ENCODE measurements at places on chromosomes 5 and 9.

- DNase-seq, result no peak
These were observed 11.8 kb upstream of the IFNW1 start for GRCh38 chr9:21153336-21154017.

- DNase-seq, result no peak
These were observed 3.2 kb upstream of the SRP19 start for GRCh38 chr5:112857866-112858265.

- DNase-seq, result no peak
These were observed 26.3 kb upstream of the FREM1 start for GRCh38 chr9:14936491-14936890.

GRCh38 chr9:81455462-81456219, 233.7 kb downstream of the TLE1 start:
- no peak for DNase-seq

DNA sequence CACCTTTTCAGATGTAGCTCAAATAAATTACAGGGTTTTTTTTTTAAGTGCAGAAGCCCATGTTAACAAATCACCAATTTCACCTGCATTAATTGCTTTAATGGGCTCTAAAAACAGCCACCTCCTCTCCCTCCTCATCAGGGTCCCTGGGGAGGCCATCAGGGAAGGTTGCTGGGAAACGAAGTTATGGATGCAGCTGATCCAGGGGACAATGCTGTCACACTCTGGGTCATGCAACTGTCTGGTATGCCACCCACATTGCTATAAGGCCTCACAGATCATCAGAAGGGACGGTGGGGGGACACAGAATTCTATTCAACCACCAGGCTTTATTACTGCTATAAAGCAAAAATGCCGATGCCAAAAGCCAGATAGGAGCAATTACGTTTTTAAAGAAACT, 9.3 kb downstream of the WHRN start:
- no peak for DNase-seq

GRCh38 chr5:98872674-98873073, 56.1 kb downstream of the CHD1 start:
- no peak for DNase-seq

- DNase-seq, result no peak
These were observed 187.3 kb downstream of the FBN2 start for GRCh38 chr5:128350705-128351104.

DNA sequence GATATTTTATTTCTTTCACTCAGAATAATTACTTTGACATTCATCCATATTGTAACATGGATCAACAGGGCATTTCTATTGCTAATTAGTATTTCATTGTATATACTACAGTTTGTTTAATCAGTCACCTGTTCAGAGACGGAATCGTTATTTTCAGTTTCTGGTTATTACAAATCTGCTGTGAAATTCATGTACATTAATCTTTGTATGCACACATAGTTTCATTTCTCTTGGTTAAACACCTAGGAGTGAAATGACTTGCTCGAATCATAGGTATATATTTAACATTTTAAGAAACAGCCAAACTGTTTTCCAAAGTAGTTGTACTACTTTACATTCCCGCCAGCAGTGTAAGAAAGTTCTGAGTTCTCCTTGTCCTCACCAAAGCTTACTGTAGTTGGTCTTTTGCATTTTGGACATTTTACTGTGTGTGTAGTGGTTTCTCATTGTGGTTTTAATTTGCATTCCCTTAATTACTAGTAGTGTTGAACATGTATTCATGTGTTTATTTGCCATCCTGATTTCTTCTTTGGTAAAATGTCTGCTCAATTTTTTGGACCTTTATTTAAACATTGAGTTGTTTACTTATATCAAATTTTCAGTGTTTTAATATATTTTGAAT, 198.2 kb downstream of the SAXO1 start:
- peak; percentile 27 for DNase-seq

- no peak for DNase-seq
These were observed 28.2 kb downstream of the DBH start for GRCh38 chr9:133664173-133665050.

DNA sequence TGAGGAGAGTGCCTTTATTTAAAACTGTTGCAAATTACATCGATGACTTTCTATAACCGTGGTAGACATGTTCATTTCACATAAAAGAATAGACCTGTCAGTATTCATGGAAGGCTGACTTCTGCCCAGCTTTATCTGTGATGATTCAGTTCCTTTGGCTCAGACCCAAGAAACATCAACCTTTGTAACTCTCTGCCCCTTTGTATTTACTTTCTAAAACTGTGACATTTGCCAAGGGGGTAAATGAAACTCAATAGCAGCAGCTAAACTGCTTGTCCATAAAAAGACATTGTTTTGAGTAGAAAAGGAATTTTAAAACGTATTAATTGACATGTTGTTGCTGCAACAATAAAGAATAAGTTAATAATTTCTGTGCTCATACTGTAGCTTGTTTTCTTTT, 137.8 kb upstream of the ANKH start:
- DNase-seq, result no peak

DNA sequence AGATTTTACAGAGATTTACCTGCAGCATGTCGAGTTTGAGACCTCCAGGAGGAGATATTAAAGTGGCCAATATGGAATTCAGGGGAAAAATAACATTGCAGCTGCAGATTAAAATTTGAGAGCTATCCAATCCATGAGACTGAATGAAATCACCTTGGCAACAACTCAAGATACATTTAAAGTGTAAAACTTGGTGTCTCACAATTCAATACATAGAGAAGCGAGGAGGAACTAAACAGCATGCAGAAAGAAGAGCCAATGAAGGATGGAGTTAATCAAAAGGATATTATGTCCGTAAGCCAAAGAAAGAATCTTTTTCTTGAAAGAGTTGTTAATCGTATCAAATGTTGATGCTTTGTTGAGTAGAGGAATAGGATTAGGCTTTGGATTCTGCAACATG, 455.1 kb downstream of the CDH18 start:
- no peak for DNase-seq

DNA sequence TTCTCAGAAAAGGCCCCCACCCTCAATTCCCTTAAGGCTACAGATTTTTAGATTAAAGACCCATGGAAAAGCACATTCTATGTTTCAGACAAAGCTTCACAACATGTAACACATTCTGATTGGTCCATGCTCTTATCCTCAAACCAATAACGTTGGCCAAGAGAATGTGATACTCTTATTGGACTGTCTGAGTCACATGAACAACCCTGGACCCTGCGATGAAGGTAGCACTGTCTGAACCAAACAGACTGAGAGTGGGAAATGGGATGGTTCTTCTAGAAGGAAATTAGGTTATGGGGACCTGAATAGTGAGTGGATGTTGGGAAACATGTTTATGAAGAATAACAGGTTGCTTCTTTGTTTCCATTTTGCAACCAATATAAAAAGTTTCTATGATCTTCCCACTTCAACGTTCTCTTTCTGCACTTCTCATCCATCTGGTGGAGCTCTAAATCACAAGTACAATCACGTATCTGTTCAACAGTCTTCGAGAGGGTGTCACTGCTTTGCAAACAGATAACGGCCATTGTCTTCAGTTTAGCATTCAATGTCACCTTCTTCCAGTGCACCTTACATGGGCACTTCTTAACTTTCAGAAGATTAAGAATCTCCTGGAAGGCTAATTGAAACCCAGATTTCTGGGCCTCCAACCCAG, 81.6 kb downstream of the PTCH1 start:
- DNase-seq, result no peak

Data from activated CD4-positive, alpha-beta T cell treated with anti-CD3 and anti-CD28 coated beads, Interleukin-2, Interleukin-6, amounts not matched to agents 100 ng/mL and 50 ng/mL, durations not matched to agents 16 hours and 8 hours (primary cell).